GM12878 (cell line): ENCODE measurements at places on chromosomes 7 and 10.
A peak's percentile ranks its signal among the peaks of the same experiment; 100 is the strongest.

- DNase-seq: no peak
These were observed 133.3 kb downstream of the IDE start for GRCh38 chr10:92440578-92440977.

GRCh38 chr10:13490503-13490902, 38.3 kb downstream of the BEND7 start:
- DNase-seq: no peak

GRCh38 chr10:73287441-73287840, 35.0 kb upstream of the MRPS16 start:
- no peak for DNase-seq

- DNase-seq: no peak
These were observed 6.4 kb downstream of the ZMIZ2 start for GRCh38 chr7:44754802-44755697.

DNA sequence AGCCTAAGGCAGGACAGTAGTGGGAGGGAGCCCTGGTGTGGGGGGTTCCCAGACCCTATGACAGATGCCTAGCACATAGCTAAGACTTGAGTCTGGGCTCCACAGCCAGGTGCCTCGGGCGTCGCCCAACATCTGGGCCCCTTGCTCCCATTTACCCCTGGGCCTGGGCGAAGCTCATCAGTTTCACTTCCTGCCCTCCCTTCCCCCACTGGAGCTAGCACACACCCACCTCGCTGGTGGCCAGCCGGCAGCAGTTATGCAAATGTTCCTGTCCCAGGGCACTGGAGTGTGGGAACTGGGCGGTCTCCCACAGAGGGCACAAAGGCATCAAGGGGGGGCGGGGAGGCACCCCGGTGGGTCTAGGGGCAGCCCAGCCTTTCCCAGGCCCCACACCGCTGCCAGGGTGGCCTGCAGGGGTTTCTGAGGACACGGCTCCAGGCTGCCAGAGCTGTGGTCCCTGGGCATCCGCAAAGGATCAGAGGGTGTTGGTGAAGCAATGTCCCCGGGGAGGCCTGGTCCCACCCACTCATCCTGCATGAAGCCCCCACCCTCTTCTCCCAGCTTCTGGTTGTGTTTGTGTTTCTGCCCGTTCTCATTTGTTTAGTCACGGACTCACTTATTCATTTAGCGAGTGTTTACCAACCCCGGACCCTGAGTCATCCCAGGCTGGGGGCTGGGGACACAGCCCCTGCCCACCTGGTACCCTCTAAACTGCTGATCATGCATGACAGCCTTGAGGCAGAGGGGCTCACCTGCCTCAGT, 20.4 kb downstream of the SH2B2 start:
- peak; percentile 96 for DNase-seq

DNA sequence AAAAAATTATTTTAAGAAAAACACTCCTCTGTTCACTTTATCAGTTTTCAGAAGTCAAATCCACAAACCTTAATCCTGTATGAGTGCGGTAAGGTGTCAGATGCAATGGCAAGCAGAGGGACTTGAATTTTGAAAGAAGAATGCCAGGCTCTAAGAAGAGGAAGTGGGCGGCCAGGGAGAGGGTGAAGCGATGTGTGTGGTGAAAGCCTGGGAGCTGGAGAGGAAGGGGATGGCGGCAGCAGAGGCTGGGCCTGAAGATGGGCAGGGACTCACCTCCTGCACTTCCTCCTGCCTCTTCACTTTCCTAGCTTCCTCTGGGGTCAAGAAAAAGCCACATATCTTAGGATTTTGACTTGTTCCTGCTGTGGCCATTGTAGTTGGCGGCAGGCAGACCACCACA, 609.6 kb downstream of the PARD3 start:
- DNase-seq: no peak

- DNase-seq: no peak
These were observed 15.5 kb upstream of the STEAP4 start for GRCh38 chr7:88322151-88322550.
